ENCODE measurements at places on chromosomes 2 and 18.
A peak's percentile ranks its signal among the peaks of the same experiment; 100 is the strongest.

- no peak for DNase-seq
Measured at GRCh38 chr18:22275706-22276333, 106.4 kb downstream of the GATA6 start.

DNA sequence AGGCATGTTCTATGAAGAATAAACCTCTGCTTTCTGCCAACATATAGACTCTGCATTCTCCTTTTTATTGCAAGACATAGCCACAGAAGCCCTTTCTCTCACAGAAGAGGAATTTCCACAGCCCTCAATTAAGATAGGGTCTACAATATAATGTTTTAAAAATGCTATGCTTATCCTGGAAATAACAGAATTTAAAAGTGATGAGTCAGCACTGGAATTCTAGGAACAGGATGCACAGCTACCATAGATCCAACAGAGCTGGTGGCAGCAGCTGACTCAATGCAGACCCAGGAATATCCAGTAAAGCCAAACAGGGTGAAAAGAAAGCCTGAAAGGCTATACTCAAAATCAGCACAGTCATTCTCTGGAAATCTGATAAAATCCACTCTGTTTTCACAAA lies 866.9 kb downstream of the TRIB2 start:
- no peak for DNase-seq

GRCh38 chr2:128488434-128488833 lies 169.8 kb upstream of the HS6ST1 start:
- no peak for DNase-seq

DNA sequence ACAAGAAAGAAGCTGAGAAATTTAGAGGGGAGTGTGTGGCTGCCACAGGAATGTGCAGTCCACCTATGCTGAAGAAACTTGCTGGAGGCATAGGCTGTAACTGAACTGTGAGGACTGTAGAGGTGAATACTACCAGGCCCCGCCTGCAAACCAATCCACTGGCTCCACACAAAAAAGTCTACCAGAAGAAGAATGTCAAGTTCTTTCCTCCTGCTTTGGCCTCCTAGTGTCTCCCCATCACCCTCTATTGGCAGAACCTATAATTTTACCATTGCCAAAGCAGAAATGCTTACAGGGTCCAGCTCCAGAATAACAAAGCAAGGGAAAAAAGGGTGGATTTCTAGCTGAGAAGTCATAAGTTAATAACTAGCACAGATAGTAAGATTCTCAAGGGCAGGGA lies 5.9 kb upstream of the ATP5MC3 start:
- no peak for DNase-seq

DNA sequence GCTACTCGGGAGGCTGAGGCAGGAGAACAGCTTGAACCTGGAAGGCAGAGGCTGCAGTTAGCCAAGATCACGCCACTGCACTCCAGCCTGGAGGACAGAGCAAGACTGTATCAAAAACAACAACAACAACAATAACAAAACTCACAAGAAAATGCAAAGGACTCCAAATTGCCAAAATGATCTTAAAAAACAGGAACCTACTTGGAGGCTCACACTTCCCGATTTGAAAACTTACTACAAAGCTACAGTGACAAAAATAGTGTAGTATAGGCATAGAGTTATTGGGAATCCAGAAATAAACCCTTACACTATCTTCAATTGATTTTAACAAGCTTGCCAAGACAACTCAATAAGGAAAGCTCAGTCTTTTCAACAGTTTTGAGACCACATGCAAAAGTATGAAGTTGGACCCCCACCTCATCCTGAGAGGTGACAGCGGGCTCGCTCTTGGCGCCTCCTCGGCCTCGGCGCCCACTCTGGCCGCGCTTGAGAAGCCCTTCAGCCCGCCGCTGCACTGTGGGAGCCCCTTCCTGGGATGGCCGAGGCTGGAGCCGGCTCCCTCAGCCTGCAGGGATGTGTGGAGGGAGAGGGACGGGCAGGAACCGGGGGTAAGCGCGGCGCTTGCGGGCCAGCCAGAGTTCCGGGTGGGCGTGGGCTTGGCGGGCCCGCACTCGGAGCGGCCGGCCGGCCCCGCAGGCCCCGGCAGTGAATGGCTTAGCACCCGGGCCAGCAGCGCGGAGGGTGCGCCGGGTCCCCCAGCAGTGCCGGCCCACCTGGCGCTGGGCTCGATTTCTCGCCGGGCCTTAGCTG lies 18.3 kb upstream of the ACVR2A start:
- no peak for DNase-seq

GRCh38 chr2:7962161-7962560 lies 719.7 kb upstream of the ID2 start:
- DNase-seq, result no peak

DNA sequence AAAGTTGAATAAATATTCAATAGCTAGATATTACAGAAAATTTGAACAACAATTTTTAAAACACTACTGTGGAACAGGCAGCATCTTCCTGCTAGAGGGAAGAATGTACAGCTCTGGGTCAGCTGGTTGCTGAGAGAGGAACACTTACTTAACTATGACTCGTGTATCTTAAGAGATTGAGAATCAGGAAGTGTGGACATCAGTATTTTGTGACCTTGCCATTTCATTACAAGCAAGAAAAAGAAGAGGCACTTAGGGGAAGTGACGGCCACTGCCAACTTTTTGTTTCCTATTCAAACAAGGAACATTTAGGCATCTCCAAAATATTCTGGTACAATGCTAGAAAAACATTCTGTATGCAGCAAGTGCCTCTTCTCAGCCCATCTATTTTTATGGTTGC lies 45.9 kb downstream of the ITPRID2 start:
- no peak for DNase-seq

DNA sequence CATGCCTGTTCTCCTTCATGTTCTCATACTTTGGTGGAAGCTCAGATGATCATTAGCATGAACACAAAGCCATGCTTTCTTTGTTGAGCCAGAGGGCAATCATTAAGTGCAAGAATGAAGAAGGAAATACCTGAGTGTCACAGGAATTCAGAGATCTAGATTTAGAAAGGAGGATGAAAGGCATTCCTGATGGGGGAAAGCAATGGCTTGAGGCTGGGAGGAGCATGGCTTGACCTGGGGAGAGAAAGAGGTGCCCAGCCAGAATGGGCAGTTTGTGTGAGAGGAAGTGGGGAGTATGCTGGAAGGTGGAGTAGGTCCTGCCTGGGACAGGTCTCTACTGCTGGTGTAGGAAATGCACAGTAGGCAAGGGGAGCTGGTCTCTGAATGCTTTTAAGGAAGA lies 35.1 kb downstream of the SLC4A3 start:
- no peak for DNase-seq

GRCh38 chr2:170713543-170714380 lies 1.4 kb upstream of the SP5 start:
- DNase-seq, result no peak

DNA sequence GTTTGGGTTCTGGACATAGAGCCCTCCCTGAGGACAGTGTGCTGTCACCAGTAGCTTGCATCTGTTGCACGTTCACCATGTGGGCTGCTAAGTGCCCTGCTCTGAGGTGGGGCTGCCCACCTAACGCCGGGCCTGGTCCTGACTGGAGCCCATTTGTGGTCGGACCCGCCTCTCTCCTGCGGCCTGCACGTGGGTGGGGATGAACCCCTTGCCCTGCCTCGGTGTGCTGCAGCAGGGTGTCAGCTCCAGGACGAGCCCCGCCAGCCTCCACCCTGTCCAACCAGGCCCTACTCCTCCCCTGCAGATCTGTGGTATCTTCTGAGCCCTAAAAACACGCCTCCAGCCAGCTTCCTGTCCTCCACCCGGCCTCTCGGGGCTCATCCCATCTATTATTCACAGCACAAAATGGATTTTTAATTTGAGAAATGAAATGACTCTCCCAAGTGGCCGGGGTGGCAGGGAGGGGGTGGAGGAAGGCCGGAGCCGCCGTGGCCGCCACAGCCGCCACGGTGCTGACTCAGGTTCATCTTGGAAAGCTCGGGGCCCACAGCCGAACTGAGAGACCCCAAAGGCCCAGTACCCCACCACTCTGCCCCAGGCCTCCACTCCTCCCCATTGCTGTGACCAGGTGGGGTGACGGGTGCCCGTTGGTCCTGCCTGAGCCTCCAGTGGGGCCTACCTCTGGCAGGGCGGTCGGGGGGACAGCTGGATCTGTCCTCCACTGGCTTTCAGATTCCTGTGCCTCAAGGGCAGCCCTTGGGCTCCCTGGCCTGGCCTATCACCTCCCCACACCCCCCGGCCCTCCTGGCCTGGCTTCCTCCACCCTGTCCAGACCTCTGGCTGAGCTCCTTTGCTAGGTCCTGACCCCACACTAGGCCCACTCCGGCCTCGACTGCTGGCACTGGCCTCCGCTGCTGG lies 2.8 kb upstream of the ECEL1 start:
- DNase-seq, result no peak

GRCh38 chr18:59940068-59940467 lies 40.3 kb downstream of the PMAIP1 start:
- DNase-seq, result no peak

GRCh38 chr2:14743861-14744260 lies 111.3 kb downstream of the LRATD1 start:
- DNase-seq, result no peak

DNA sequence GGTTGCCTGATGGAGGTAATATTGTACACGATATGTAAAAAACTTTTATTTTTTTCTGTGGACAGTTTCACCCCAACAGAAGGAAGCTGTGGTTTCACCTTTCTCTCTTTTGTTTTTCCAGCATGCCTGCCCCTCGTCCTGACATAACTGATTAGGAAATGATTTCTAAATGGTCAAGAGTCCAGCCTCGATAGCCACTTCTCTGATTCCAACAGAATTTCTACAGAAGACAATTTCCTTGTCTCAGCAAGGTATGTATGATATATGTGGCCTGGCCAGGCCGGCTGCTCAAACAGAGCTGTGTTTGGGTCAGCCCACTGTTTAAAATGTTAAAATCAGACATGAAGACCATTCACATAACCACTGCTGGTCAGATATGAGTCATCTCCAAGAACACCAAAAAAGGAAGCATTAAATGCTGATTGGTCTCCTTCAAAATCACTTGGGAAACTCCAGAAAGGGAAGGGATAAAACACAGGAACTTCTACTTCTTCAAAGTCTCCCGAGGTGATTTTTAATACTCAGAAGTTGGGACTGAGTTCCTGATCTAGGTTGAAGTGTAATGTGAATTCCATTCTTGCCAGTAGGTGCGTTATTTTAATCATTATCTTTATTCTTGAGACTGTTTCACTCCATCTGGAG lies 22.3 kb downstream of the ATP8B1 start:
- peak; percentile 88 for DNase-seq

DNA sequence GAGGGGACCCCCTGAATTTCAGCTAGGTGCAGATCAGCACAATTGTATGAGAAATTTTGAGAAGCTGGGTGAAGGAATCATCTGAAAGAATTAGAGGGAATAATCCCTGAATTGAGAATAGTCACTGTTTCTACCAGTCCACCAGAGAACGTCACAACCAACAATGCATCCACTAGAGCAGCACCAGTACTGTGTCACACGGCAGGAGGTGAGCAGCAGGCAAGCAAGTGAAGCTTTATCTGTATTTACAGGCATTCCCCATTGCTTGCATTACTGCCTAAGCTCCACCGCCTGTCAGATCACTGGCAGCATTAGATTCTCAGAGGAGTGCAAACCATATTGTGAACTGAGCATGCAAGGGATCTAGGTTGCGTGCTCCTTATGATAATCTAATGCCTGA lies 40.7 kb downstream of the GDF7 start:
- DNase-seq, result no peak

- no peak for DNase-seq
Measured at GRCh38 chr2:8923183-8923582, 80.3 kb downstream of the MBOAT2 start.

DNA sequence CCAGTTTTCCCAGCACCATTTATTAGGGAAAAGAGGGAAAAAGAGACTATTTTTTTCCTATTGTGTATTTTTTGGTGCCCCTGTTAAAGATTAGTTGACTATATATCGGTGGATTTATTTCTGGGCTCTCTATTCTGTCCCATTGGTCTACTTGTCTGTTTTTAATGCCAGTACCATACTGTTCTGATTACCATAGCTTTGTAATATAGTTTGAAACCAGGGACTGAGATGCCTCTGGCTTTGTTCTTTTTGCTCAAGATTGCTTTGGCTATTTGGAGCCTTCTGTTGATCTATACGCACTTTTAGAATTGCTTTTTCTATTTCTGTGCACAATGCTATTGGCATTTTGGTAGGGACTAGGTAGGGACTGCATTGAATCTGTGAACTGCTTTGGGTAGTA lies 151.7 kb downstream of the ADCYAP1 start:
- no peak for DNase-seq

GRCh38 chr2:163191372-163191771 lies 352.8 kb upstream of the KCNH7 start:
- DNase-seq, result no peak

GRCh38 chr2:28068088-28068487 lies 177.6 kb downstream of the BABAM2 start:
- no peak for DNase-seq

DNA sequence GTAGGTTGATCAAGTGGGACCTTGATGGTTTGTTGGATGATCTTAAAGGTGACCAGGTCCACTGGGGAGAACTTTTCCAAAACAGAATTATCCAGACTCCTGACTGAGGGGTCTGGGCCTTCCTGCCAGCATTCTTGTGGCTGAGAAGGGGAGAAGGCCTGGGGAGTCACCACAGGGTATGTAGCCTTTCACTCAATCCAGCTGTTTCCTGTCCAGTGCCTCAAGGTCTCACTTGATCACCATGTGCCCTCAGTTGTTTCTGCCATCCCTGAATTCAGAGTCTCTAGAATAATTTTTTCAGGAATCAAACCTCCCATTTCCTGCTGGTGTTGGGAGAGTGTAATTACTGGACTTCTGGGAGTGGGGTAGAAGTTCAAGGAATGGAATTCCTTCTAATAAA lies 54.4 kb upstream of the TANC1 start:
- no peak for DNase-seq

- no peak for DNase-seq
Measured at GRCh38 chr2:85753525-85754312, at the start of gene ATOH8. TSS of gene ATOH8 (plus strand) at chr2:85753991. CDS start at chr2:85754190, 199 bp downstream.

- no peak for DNase-seq
Measured at GRCh38 chr18:12637901-12638643, 19.8 kb downstream of the SPIRE1 start.

DNA sequence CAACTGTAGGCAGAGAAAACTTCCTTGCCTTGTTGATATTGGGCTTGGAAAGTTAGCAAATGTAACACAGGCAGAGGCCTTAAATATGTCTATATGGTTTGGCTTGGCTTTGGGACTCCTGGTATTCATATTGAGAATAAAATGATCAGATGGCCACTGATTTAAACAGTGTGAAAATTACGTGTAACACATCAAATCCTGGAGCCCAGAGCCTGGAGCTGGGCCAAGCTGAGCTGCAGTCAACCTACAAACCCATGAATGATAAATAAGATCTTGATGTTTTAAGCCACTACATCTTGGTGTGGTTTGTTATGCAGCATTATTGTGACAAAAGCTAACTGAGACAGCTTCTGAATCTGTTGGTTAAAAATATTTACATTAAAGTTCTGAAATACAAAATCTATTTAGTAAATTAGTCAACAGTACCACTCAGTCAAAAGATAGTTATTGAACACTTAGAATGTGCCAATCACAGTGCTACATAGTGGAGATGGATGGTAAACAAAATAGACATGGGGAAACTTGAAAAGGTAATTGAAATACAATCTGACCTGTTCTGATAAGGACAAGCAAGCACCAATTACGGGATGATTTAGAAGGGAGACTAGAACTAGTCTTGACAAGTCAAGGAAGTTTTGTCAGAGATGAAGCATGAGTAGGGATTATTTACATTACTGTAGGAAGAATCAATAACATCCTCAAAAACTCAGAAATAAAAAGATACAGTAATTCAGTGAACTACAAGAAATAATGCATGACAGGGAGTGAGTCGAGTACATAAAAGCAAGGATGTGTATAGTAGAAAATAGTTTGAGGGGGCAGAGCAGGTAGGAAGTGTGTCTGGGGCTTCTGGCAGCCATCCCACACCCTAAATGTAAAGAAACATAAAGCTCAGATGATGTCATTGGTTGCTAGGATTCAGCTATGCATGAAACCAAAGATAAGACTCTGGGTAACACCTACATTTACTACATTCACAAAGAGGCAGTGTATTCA lies 157.7 kb downstream of the HNMT start:
- DNase-seq, result no peak
